CD4-positive, alpha-beta memory T cell (primary cell): ENCODE measurements at places on chromosomes 2 and 18.

DNA sequence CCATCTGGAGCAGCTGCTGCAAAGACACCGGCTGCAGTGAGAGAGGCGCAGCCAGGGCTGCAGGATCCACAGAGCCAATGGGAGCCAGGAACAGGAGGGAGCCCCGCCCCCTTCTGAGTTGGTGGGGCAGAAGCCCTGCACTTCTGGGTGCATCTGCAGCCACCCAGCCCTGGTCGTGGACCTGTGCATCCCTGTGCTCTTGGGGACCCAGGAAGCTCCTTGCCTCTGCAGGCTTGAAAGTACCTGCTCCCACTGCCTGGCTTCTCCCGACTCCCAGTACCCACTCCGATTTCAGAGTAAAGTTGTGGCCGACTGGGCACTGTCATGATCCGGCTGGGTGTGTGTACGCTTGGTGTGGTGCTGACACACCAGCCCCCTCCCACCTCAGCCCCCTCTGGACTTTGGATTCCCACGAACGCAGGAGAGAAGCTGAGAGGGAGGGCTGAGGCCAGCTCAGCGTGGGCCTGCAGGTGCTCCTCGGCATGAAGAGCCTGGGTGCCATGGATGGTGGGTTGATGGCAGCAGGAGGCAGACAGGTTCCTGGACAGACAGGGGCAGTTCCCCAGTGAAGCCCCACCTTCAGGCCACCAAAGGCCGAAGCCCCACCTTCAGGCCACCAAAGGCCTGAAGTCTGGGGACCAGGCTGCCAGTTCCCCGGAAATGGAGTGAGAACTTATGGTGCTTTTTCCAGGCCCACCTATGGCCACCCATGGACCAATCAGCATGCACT is 34.9 kb downstream of the LRRTM4 start:
- no peak for DNase-seq

DNA sequence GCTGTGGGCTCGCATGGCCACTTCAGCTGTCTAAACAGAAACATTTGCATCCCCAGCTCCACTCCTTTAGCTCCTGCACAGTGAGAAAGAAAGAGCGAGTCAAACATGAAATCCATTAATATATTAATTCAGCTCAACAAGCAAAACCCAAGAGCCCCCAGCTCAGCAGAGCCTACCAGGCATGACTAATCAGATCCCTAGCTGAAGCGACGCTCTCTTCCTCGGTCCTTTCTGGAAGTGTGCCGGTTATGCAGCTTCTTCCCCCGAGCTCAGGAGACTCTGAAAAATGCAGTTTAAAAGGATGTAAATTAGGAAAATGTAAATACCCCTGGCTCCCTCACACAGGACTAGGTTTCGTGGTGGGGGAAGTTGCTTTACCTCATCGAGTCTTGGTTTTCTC is 221.5 kb downstream of the ANKRD30B start:
- no peak for DNase-seq

DNA sequence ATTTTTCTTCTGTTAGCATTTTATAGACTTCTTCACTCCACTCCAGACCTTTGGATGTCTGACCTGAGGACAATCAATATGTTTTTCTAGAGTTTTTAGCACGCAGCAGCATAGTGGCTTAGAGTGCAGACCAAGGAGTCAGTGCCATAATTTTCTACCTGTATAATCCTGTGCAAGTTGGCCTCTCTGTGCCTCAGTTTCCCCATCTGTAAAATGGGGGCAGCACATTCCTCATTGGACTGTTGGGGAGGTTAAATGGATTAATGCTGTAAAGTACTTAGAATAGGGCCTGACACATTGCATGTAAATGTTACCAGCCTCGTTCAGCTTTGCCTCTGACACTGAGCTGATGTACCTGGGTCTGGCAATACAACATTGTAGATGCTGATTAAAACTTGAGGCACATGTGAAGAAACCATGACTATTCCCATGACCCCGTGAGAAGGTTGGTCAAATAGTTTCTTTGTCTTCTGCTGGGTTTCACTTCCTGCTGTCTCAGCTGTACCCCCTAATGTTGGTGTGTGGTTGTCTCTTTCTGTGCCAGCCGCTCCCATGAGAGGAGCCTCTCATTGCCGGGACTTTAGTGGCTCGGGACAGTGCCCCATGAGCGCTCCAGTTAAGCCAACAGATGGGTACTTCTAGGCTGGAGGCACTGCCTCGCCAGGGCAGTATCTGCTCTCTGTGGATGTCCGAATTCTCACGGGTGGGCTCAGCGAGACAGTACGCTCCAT is 125.3 kb downstream of the SH3RF3 start:
- no peak for DNase-seq

- DNase-seq, result no peak
Measured at GRCh38 chr2:198468136-198468535, 663.7 kb downstream of the PLCL1 start.

DNA sequence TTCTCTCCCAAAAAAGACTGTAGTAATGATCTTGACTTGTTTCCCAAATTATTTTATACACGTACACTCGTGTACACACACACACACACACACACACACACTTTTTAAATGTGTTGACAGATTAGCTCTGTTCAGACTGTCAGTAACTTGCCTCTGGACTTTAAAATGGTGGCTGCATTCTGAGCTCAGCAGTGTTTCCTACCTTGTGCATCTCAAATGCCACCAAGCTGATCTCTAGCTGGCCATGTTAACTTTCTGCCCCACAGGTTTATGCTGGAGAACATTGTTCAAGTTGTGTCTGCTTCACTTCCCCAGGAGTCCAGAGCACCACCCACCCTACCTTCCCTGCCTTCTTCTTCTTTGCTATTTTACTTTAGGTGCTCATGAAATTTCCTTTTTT is 73.4 kb upstream of the TMEM87B start:
- no peak for DNase-seq

GRCh38 chr18:26649193-26649543 is 100.8 kb upstream of the KCTD1 start:
- no peak for DNase-seq

GRCh38 chr18:36589857-36590543 is 238.8 kb downstream of the TPGS2 start:
- no peak for DNase-seq

DNA sequence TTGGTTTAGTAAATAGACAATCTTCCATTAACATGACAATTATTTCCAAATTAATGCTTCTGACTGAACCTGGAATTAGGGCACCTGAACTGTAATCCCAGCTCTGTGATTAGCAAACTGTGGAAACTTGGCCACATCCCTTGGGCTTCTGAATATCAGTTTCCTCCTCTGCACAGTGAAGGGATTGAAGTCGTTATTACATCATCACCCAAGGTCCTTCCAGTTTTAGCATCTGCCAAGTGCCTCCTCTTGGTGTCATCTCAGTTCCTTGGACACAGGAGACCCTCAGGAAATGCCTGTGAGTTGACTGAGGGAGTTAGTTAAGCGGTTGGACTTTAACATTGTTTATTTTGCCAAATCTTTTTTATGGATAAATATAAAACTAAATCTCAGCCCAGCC is 64.8 kb downstream of the MOGAT1 start:
- DNase-seq, result no peak

GRCh38 chr2:36058953-36059352 is 296.6 kb upstream of the CRIM1 start:
- DNase-seq, result no peak

DNA sequence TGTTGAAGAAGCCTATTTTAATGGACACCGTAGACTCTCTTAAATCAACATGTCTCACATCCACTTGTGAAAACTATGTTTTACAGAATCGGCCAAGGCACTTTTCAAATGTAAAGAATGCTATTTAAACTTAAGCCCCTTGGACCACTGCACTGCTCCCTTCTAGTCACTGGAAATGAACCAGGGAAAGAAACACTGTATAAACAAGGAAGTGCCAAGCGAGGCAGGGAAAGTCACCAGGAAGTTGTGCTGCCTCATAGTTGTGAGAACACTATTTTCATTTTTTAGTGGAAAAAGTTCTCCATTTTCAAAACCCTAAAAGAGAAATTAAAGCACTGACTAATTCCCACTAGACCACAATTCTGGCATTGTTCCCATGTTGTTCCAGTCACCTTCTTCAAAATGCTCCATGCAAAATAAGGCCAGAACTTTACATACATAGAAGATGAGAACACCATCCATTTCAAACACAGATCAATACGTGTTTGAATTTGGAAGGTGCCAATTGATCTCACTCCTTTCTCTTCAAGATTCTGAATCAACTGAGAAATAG is 13.5 kb downstream of the CCDC141 start:
- DNase-seq, result no peak

DNA sequence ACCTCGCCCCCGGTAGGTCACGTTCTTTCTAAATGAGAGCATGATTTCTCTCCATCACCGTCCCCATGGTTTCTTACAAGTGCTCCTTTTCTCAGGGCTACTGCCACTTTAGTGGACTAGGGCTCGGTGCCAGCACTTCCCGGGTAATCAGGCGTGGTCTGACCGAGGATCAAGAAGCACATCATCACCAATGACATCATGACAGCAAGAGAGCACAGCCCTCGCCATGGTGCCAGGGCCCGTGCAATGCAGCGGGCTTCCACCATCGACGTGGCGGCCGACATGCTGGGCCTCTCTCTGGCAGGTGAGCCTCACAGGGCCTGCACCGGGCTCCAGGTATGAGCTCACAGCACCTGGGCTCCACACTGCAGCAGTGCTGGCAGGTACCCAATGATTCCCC is 75.2 kb downstream of the INPP4A start:
- no peak for DNase-seq

DNA sequence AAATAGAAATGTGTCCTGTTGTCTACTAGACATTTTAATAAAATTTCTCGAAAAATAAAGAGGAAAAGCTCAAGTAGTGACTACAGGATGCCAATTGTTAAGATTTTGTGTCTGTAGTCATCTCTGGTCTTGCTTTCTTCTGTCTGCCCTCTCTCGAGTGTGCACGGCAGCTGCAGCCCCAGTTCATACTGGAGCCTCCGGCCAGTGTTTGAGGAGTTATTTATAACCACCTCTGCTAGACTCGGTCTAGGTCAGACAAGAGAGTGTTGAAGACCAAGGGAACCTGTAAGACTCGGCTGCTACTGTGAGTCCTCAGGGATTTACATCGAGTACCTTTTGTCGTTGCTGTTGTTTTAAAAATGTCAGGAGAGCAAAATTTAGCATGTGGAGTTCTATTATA is 810.1 kb upstream of the POU3F3 start:
- DNase-seq, result no peak

DNA sequence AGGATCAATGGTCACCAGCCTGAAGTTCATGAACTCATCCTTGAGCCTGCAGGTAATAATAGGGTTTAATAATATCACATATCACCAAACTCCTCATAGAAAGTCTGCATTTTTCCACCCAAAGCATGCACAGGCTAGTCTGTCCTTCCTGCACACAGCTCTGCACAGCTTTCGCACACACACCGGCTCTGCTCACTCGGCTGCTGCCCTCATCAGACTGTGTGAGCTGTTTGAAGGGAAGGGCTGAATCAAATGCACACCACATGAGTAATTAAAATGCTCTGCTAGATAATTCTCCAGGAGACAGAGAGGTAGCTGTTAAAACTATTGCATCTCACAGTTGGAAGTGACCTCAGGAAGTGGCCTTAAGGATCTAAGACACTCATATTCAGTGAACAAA is 108.4 kb upstream of the YPEL5 start:
- no peak for DNase-seq

- DNase-seq, result no peak
Measured at GRCh38 chr18:44819944-44820510, 139.3 kb downstream of the SETBP1 start.

- no peak for DNase-seq
Measured at GRCh38 chr2:15159751-15160177, 401.4 kb downstream of the NBAS start.

DNA sequence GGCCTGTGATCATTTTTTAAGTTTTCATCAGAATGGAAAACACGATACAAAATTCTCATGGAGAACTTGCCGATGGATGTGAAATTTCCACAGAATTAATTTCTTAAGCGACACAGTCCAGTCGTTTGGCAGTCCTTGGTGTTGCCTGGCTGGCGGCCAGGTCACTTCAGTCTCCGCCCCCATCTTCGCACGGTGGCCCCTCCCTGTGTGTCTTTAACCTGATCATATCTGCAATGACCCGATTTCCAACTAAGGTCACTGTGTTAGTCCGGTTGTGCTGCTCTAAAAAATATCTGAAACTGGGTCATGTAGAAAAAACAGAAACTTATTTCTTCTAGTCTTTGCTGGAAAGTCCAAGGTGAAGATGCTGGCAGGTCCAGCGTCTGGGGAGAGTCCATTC is 44.5 kb upstream of the COPS8 start:
- no peak for DNase-seq

GRCh38 chr18:70234667-70235459 is 29.4 kb upstream of the RTTN start:
- DNase-seq, result no peak

GRCh38 chr2:29267720-29268119 is 152.5 kb downstream of the CLIP4 start:
- no peak for DNase-seq

DNA sequence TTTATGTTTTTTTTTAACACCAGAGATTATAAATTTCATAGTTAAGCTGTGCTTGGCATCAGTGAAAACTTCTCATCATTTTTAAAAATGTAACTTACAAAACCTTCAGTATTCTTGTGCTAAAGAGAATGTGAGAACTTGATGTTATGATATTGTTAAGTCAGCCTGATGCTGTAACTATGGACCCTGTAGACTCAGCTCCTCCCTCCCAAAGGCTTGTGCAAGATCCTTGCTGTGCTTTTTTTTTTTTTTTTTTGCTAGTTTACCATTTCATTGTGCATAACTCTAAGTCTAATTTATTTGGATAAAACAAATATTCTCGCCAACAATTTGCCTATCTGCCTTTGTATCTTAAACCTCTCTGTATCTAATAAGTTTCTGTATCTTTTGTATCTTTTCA is 12.9 kb upstream of the TFPI start:
- DNase-seq, result no peak

DNA sequence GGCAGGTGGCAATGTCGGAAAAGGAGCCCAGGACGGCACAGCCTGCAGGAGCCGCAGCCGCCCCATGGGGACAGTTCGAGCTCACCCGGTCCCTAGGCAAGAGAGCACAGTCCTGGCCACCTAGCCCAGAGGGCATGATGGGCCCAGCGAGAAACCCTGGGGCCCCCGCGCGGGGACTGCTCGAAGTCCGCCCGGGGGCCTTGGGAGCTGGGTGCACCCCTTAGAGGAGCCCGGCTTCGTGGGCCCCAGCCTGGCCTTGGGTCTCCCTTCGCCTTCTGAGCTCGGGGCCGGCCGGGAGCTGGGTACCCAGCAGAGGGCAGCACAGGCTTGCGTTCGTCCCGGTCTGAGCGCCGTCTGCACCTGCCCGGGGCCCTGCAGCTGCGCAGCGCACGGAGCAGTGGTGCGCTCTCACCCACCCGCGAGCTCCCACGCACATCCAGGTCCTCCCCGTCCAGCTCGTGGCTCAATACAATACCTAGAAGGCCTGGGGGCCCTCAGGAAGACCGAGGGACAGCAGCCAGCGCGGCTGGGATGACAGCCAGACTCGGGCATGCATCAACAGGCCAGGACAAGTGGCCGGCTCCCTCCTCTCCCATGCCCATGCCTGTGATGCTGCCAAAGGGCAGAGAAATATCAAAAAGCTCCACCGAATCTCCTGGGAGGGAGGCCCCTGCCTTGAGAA is 96.2 kb upstream of the ZNF532 start:
- DNase-seq, result peak; percentile 53

- no peak for DNase-seq
Measured at GRCh38 chr18:57209713-57210106, 62.8 kb downstream of the BOD1L2 start.

- DNase-seq, result no peak
Measured at GRCh38 chr2:68607837-68608236, 35.5 kb upstream of the PROKR1 start.

- no peak for DNase-seq
Measured at GRCh38 chr2:238125127-238125885, 13.2 kb upstream of the KLHL30 start.

GRCh38 chr2:135265960-135266490 is 213.9 kb downstream of the RAB3GAP1 start:
- no peak for DNase-seq

- no peak for DNase-seq
Measured at GRCh38 chr2:70906439-70907005, 29.2 kb upstream of the ATP6V1B1 start.
